ENCODE measurements at places on chromosomes 16 and 17.

GRCh38 chr17:61409301-61410112 is 9.9 kb downstream of the TBX2 start:
- DNase-seq = peak; percentile 44

DNA sequence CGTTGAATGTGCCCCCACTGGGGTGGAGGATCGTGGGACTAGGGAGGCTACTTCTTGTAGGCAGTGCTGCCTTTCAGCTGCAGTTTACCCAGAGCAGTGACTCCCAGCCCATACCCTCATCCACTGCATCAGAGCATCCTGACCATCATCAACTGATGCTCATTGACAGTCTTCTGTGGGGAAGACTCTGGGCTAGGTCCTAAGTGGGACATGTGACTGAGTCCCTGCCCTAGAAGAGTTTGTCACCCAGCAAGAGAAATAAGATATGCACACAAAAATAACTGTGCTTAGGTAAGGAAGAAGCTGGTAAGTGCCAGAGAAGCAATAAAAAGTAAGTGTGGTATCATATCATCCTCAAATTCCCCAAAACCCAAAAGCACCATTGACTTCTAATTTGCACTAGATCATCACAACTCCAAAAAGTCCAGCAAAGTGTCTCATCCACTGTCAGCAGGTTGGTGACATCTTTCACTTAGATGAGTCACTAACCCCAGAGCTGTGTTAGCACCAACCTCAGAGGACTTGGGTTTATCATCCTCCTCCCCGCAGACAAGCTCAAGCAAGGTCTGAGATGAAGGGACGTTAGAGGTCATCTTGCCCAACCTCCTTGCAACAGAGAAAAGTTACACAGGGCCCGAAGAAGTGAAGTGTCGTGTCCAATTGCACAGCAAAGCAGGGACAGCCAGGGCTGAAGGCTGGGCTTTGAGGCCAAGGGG is 99.0 kb downstream of the CCDC182 start:
- DNase-seq = no peak

GRCh38 chr17:13671341-13671740 is 69.6 kb upstream of the HS3ST3A1 start:
- DNase-seq = no peak

- DNase-seq = no peak
Measured at GRCh38 chr16:83581994-83582747, 225.6 kb upstream of the HSBP1 start.

- no peak for DNase-seq
Measured at GRCh38 chr16:27326738-27327585, 13.2 kb downstream of the IL4R start.

- DNase-seq = no peak
Measured at GRCh38 chr16:69083306-69083941, 22.0 kb upstream of the HAS3 start.

- DNase-seq = no peak
Measured at GRCh38 chr16:67088551-67088950, 21.2 kb upstream of the PHAF1 start.

DNA sequence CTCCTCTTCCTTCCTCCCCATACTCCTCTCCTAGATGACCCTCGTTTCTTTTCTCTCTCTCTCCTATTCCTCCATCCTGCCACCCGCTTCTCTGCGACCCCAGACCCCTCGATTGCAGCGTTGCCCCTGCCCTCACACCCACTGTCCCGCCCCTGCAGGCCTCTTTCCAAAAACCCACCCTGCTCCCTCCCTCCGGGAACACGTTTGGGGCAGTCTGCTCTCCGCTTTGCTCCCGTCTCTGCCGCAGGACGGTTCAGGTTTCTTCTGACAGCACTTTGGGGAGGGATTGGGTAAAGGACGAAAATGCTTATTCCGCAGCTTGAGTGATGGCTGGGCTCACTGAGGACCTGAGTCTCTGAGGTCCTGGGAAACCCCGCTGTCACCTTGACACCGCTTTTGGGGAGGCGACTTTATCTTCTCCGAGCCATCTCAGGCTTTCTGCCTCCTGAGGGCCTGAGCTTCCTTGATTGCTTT is 690 bp downstream of the NDE1 start:
- DNase-seq = peak; percentile 7

- no peak for DNase-seq
Measured at GRCh38 chr16:80105160-80105559, 435.6 kb upstream of the DYNLRB2 start.

- DNase-seq = no peak
Measured at GRCh38 chr17:80919331-80920311, 72.0 kb upstream of the CHMP6 start.

DNA sequence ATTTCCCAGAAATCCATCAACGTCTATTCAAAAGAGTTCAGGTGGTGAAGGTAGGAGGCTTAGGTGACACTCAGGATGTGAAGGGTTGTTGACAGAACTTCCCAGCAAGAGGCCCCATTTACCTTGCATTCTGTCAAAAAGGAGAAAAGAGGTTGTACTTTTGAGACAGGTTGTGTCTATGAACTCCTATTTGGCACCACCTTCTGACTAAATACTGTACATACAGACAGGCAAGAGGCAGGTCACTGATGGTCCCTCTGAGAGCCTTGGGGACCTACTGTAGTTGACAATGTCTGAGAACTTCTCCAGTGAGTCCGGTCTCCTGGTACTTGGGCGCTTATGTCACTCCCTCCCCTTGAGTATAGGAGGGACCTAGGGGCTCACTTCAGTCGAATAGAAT is 479.3 kb upstream of the ZFHX3 start:
- DNase-seq = no peak

DNA sequence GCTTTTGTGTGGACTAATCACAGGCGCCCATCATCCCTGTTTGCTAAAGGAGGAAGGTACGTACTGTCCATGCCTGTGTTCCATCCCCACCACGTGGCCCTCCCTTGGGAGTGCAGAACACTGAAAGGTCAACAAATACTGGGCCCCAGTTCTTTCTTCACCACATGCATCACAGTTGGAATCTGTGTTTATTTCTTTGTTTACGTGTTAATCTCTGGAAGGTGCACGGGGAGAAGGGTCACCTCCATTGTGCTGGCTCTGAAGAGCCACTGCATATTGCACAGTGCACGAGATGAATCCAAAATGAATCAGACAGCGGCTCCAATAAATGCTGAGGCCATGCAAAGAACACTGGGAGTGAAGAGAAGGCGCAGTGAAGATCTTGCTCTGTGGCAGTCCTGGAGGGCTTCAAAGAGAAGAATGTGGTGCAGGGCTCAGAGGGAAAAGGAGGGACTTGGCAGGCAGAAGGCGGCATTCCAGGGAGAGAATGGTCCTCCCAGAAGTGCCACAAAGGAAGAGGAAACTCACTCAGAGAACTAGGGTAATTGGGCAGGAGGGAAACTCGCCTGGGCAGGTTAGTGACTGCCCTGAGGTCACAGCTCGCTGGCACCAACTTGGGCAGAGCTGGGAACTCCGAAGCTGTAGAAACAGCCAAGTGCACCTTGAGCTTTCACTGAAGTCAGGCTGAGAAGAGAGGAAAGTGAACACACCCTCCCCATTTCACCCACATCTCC is 3.7 kb downstream of the RPH3AL start:
- peak; percentile 9 for DNase-seq

GRCh38 chr17:12537436-12537835 is 128.3 kb upstream of the MYOCD start:
- DNase-seq = no peak

DNA sequence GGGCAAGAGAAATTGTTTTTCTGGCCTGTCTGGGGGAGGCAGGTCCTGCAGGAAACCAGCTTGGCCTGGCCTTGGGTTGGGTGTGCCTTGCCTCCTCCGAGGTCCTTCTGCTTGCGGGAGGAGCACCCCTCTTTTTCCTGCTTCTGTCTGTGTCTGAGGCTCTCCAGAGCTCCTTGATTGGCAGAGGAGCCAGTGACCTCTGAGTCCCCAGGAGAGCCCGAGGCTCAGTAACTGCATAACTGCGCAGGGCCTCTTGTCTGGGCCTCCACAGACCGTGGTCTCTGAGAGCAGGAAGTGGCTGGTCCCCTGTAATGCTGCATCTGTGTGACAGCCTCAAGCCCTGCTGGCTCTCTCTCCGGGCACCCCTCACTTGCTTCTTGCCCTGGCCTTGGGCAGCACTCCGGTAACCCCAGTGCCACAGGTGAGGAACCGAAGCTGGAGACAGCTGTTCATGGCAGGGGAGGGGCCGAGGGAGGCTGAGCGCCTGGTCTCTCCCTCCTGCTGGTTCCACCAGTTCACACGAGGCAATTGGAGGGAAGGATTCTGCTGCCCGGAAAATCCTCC is 1.6 kb downstream of the CAPN15 start:
- no peak for DNase-seq

GRCh38 chr17:1412185-1413110 is 12.4 kb upstream of the YWHAE start:
- DNase-seq = no peak

- no peak for DNase-seq
Measured at GRCh38 chr17:1179818-1180742, at the start of gene ABR. TSS of gene ABR (minus strand) at chr17:1179981. CDS start at chr17:1179727, 254 bp downstream.
